Right cardiac atrium (tissue), 5 donors: ENCODE measurements at places on chromosomes 4 and X. TPM values are rescaled to one million over a fixed set of nuclear protein-coding genes. Genes with fewer than 3 reads are reported as not detected.

The PTPN13 gene
- 8.9 TPM for total RNA-seq

The TIMM17B gene
- 58.5 TPM for total RNA-seq

The ENPP6 gene
- total RNA-seq = 0.12 TPM

The FAM114A1 gene
- total RNA-seq = 34.9 TPM

The RS1 gene
- not detected for total RNA-seq

The TEX13B gene
- not detected for total RNA-seq

The ANKRD37 gene
- total RNA-seq = 14.4 TPM

The GPR173 gene
- 2.6 TPM for total RNA-seq

The TAF7L gene
- total RNA-seq = not detected

The DRP2 gene
- 0.15 TPM for total RNA-seq

The SPP1 gene
- 3.1 TPM for total RNA-seq

The FAM149A gene
- 10.8 TPM for total RNA-seq

The RHOXF1 gene
- not detected for total RNA-seq

The LDB2 gene
- total RNA-seq = 46.8 TPM

The WAS gene
- total RNA-seq = 3.0 TPM

The MAGEA1 gene
- not detected for total RNA-seq

The TBCK gene
- total RNA-seq = 29.0 TPM

The PAGE1 gene
- not detected for total RNA-seq

The ADH1A gene
- 0.97 TPM for total RNA-seq

The POU3F4 gene
- total RNA-seq = not detected

The TMPRSS11D gene
- not detected for total RNA-seq

The BTC gene
- total RNA-seq = 0.35 TPM

The SSX3 gene
- total RNA-seq = not detected

The CSAG1 gene
- total RNA-seq = not detected

The TEX13C gene
- not detected for total RNA-seq

The CLDN34 gene
- total RNA-seq = 0.42 TPM

The SLITRK2 gene
- 0.74 TPM for total RNA-seq

The KLHL2 gene
- total RNA-seq = 11.2 TPM

The SYTL5 gene
- total RNA-seq = 0.06 TPM

The HSFX4 gene
- total RNA-seq = not detected

The GPR50 gene
- total RNA-seq = not detected
